ENCODE measurements at places on chromosomes 2 and 18. TPM values are rescaled to one million over a fixed set of nuclear protein-coding genes. Genes with fewer than 3 reads are reported as not detected.

CHRNG gene
- total RNA-seq, result not detected

TOGARAM2 gene
- not detected for total RNA-seq

ECEL1 gene
- total RNA-seq, result not detected

ASXL2 gene
- 17.7 TPM for total RNA-seq

DNA sequence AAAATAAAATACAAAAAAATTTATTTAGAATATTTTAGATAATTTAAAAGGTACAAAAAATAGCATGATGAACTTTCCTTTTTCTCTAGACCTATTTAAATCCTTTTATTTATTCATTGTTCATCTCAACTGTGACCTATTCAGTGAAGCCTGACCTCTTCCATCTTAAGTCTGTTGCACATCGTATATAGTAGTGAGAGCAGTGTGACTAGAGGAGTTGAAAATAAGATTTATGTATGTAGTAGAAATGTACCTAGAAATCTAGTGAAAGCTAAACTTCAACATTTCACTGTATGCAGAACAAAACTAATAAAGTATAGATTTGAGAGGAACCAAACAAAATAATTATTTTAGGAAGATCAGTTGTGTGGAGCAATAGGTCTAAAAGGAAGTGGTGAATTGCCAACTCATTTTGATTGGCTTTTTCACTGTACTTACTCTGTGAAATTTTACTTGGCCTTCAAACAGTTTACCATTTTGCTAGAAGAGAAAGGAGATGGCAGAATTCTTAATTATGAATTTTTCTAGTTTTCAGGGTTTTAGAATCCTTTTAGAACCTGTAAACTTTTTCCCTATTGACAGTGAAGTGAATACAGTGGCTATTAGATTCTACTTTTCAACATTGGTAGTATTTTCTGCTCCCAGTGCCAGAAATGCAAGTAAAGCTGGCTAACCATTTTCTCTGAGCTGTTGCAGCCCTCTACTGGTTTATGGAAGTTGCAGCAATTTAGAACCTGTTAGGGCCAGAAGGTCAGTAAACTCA is 11.0 kb downstream of the ANKRD12 start:
- peak overlapping the region; percentile 71 for H3K27ac ChIP-seq
- H3K4me1 ChIP-seq, result peaks cover 48% of the 10 kb centered on the region
- no peaks in the 10 kb centered on the region for H3K27me3 ChIP-seq

Data from GM12878 (cell line).